ENCODE measurements at places on chromosomes 16 and 17.

GRCh38 chr16:9850817-9851216, 331.4 kb downstream of the GRIN2A start:
- DNase-seq = no peak

DNA sequence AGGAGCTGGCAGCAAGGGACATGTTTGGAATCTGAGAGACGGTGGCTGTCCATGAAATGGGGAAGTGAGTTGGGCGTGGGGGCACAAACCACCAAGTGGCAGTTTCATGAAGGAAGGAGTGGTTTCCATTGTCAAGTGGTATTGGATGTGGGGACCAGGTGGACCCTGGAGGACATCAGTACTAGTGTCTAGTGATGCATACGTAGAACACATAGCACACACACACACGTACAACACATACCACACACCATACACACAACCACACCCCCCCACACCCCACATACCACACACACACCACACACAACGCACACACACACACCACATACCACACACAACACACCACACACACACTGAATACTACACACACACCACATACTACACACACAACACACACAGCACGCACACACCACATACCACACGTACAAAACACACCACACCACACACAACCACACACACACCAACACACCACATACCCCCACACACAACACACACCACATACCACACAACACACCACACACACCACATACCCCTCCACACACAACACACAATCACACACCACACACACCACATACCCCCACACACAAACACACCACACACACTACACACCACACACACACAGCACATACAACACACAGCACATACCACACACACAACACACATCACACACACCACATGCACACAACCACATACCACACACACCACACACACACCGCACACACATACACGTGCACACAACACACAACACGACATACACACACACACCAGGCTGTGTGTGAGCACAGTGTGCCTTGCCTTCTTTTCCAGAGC, 41.1 kb upstream of the GSE1 start:
- DNase-seq = no peak

- DNase-seq = no peak
These were observed 47.8 kb downstream of the NFAT5 start for GRCh38 chr16:69613378-69614154.

DNA sequence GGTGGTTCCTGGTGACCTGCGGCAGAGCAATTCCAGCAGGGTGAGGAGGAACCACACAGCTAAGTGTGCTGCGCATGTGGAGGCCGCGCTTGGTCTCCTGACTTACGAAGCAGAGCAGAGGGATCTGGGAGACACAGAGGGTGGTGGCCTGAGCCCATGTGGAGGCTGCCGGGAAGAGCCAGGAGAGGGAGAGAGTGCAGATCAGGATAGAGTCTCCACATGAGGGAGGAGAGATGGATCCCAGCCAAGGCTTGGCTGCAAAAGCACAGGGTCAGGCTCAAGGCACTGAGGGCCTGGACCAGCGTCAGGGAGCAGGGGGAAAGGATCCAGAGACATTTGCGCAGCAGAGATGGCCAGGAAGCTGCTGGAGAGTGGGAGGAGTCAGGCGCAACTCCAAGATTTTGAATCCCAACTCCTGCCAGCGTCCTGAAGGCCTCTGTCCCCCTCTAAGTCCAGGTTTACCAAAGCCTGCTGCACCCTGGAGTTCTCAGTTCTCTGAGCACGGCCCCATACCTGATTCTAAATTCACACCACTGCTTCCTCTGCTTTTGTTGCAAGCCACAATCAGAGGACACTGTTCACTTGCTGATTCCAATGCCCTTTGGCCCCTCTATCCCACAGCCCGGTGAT, 11.3 kb upstream of the MLLT6 start:
- DNase-seq = no peak

DNA sequence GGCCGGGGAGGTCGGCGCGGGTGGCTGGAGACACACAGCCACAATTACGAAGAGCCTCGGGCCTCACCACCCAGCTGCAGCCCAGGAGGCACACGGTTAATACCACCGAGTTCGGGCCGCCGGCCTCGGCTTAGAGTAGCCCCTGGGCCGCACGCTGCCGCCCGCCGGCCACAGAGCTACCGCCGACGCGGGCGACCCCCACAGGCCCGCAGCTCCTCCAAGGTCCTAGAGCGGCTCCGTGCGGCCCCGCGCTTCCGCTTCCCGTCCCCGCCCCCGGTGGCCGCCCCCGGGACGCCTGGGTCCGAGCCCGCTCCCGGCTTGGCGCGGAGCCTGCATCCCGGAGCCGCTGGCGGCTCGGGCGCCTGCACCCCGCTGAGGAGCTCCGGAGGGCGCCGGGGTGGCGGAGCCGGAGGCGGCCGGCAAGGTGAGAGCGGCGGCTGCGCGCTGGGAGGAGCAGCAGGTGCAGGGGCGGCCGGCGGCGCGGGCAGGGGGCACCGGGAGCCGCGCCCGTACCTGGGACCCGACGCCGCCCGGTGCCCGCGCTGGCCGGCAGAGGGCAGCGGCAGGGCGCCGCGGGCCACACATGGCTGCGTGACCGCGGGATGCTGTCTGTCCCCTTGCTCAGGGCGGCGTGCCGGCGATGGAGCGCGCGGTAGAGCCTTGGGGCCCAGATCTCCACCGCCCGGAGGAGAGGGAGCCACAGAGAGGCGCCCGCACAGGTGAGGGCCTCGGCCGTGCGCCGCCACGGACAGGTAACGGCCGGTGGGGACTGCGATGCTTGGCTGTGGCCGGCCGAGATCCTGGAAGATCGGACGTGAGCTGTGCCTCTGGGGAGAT, at the start of gene ZNF48:
TSS of gene ZNF48 (plus strand) at position 266 of the 837 bp plus-strand sequence. CDS start at position 641, 375 bp downstream.
- DNase-seq = peak; percentile 46

DNA sequence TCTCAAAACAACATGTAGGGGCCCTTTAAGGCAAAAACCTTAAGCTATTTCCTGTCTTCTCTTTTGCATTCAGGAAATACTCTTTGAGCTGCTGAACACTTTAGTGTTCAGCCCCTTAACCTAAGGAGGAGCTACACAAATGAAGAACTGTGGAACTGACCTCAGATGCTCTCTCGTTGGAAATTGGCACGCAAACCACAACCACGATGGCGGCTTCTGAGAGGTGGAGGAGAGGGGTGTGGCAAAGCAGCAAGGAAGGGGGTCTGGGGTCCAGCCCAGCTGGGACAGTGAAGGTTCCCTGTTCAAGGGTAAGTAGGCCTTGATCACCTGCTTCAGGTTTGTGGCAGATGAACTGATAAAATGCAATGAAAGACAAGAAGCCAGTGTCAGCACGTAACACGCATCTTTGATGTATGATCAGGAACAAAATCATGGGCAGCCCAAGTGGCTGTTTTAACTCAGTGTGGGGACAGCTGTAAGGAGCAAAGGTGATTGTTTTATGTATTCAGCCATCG, 291.6 kb upstream of the TNRC6C start:
- peak; percentile 80 for DNase-seq

DNA sequence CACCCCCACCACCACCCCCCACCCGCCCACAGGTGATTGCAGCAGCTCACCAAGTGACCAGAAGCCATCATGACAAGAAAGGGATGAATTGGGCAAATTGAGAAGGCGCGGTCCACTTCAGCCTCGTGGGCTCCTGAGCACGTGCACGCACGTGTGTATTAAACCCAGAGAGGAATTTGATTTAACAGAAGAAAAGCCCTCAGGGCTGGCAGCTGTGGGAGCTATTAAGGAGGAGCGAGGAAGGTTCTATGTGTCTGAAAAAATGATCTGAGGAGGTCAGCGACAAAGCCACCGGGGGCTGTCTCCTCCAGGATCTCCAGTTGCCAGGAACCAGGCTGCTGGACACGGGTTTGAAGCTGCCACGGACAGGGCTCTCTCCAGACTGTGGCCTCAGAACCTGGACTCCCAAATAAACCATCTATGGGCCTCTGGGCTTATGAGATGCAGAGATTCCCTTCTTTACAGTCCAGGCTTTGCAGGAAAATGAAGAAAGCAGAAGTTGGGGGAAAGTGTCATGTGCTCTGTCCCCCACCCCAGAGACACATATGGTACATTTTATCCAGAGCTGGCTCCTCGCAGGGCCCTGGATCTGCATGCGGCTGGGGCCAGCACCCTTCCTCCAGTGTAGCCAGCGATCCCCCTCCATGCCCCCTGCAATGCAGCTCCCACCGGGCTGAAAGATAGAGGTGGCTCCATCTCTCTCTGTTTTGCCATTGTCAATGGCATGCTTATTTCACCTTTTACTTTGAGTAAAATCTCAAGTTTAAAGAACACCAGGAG, 219.7 kb upstream of the RPL38 start:
- DNase-seq = no peak

GRCh38 chr17:63929860-63930766, 2.0 kb downstream of the CD79B start:
- no peak for DNase-seq

DNA sequence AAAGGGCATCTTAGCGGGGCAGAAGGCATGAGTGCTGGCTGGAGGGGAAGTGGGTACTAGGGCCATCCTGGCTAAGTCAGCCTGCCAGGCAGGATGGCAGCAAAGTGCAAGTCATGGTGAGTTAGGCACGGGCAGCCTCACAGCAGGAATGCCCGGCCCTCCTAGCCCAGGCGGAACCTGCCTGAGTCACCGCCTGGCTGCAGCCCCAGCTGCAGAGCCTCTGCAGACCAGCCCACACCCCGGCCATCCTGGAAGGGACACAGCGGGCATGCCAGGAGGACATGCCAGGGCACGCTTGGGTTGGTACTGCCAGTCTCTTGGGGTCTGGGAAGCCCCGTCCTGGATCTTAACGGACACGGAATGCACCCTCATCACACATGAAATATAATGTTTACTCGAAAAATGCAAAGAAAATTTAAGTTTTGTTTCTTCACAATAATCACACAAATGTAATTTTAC, 5.0 kb upstream of the ALDH3A1 start:
- peak; percentile 29 for DNase-seq

DNA sequence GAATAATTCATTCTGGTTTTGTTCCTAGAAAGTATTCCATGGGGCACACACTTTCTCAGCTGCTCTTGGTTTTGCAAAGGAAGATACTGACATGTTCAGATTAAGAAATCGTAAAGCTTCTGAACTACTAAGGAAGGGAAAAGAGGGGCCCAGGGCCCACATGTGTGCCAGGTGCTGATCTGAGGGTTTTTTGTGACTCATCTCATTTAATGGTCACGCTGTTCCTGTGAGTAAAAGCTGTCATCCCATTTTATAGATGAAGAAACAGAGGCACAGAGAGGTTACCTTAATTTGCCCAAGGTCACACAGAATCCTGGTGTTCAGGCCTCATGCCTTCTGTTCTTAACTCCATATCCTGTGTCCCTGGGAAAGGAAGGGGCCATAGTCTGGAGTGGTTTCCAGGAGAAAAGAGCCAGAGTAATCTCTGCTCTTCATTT, 113.2 kb downstream of the MSI2 start:
- DNase-seq = no peak

GRCh38 chr17:80529104-80529903, 15.3 kb upstream of the RPTOR start:
- DNase-seq = no peak

DNA sequence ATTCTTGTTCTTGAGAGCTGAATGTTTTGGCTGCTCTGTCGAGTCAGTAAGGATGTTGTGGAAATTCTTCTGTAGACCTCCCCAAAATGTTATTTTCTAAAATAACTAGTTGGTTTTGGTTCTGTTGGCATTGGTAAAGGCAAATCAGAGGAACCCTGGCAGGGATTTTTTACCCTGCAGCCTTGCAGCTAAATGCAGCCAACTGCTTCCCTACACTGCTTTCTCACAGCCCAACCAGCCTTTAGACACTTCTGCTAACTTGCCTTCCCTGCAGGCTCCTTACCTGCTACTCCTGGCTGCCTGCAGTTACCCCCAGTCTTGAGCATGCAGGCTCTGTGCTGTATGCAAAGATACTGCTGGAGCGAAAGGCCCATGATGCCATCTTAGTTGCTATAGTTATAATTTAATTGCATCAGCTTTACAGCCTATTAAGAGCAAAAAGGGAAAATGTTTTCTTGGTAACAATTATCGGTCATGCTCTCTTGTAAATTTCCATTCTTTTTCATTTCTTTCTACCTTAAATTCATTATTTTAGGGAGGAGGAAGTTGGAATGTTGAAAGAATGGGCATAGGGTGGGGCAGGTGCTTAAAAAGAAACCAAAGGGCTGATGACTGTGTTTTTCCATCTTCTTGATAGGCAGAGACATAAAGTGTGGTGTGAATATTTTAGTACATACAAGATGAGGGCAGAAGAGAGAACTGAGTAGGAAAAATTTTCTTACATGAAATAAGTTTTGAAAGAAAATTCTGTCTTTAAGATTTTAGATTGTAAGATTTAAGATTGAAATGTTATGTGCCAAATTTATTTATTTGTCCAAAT, 20.0 kb downstream of the NUP93 start:
- no peak for DNase-seq

DNA sequence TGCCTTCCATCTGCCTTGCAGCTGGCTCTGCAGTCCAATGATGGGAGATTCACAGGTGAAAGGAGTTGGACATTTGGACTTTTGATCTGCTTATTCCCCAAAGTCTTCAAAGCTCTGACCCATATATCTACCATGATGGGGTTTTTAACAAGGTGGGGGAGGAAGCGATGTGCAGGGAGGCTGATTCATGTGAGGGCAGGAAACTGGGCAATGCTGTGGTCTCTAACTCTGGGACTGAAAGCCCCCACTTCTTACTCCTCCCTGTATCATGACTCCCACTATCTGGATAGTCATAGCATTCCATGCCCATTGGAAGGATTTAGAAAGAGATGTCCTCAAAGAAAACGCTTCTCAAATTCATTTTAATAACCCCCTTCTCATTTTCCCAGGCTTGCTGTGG, 16.3 kb downstream of the HOXB1 start:
- DNase-seq = no peak

GRCh38 chr16:6897876-6898485, 434.7 kb upstream of the RBFOX1 start:
- DNase-seq = no peak

DNA sequence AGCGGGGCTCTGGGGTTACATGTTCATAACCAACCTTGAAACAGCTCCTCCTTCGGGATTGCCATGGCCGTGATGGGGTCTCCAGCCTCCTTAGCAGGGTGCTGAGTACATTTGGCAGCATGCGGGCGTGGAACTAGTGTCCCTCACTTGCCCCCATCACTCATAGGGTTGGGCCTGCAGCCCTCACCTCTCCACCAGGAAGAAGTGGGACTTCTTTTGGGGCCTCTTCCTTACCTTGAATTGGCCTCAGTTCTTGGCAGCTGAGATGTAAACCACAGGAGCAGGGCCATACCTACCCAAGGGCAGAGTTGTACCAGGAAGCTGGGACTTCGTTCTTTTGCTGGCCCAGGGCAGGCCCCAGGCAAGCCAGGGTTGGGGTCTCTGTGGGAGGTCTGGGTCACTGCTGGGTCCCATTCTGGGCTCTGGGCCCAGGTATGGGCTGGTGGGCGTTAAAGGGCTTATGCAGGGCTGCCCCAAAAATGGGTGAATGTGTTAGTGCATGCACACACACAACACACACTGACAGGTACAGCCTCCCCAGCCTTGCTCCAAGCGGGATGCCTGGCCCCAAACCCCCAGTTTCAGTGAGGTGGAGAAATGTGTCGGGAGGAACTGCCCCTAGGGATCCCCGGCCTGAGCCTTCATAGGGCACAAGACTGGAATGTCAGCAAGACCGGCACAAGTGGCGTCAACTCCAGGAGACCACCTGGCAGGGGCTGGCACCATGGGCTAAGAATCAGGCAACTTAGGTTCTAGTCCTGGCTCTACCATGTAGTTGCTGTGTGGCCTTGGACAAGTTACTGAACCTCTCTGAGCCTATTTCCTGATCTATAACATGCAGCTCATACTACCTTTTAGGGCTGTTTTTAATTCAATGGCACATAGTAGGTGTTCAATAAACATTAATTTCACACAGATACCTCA, 3.9 kb upstream of the KRT15 start:
- DNase-seq = no peak

GRCh38 chr16:57837305-57838125, 35.2 kb upstream of the KIFC3 start:
- DNase-seq = no peak
